ENCODE measurements at places on chromosomes 13 and 19.
A peak's percentile ranks its signal among the peaks of the same experiment; 100 is the strongest.

DNA sequence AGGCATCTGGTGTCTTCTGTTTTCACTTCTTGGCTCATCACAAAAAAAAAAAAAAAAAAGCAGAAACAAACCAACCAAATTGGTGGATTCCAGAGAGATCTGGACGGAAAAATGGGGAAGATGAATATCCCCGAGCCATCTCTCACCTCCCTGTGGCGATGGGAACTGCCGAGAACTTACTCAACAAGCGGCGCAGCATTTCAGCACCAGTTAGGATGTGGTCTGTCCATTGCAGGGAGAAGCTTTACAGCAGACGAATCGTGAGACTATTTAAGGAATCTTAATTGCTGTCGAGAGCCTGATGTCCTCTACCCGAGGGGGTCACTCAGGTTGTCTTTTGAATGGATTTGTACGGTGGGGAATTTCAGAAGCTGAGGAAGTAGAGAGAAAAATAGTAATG lies 17.3 kb upstream of the KDM4B start:
- DNase-seq = no peak

- DNase-seq = no peak
These were observed 6.1 kb upstream of the OXGR1 start for GRCh38 chr13:97000295-97000925.

GRCh38 chr13:55263045-55263444 lies 1877.7 kb upstream of the PRR20A start:
- no peak for DNase-seq

GRCh38 chr19:35740108-35740422 lies 2.2 kb downstream of the IGFLR1 start:
- DNase-seq = no peak

- DNase-seq = no peak
These were observed 205.4 kb downstream of the SHISA2 start for GRCh38 chr13:25846222-25846984.

- DNase-seq = no peak
These were observed 144.4 kb downstream of the ZNF675 start for GRCh38 chr19:23542562-23542961.

- DNase-seq = no peak
These were observed 191.4 kb downstream of the POSTN start for GRCh38 chr13:37407156-37407555.

- DNase-seq = no peak
These were observed 42.4 kb downstream of the UQCRFS1 start for GRCh38 chr19:29170554-29170953.

- DNase-seq = no peak
These were observed 181.5 kb downstream of the DNAJC3 start for GRCh38 chr13:95858286-95859075.

DNA sequence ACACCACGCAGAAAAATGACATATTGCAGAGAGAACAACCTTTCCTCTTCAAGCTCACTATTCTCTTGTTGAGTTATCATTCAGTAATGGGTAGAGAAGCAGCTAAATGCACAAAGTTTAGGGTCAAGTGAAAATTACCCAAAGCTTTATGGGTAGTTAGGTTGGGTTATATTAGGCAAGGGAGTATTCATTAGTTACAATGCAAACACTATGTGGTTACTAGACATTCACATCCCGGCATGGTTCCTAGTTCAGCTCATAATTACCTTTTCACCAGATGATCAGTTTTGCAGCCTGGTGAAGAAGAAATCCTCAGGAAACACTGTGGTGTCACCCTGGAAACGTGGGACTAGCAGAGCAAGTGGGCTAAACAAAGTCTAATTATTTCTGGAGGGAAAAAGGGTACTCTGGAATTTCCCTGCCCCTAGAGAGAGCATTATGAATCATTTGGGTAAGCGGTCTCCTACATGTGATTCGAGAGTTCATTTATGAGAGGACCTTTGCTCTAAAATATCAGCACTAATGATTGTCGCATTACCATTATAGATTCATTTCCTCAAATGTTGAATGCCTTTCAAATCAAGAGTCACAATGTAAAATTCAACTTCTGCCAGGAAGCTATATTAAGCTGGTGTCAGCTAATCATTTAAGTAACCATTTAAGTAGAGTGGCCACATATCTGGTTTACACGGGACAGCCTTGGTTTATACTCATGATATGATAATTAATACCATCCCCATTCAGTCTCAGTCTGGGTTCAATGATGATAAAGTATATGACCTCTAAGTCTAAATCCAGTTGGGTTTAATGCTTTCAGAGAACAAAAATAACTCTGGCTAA lies 1208.0 kb downstream of the DIAPH3 start:
- DNase-seq = no peak

DNA sequence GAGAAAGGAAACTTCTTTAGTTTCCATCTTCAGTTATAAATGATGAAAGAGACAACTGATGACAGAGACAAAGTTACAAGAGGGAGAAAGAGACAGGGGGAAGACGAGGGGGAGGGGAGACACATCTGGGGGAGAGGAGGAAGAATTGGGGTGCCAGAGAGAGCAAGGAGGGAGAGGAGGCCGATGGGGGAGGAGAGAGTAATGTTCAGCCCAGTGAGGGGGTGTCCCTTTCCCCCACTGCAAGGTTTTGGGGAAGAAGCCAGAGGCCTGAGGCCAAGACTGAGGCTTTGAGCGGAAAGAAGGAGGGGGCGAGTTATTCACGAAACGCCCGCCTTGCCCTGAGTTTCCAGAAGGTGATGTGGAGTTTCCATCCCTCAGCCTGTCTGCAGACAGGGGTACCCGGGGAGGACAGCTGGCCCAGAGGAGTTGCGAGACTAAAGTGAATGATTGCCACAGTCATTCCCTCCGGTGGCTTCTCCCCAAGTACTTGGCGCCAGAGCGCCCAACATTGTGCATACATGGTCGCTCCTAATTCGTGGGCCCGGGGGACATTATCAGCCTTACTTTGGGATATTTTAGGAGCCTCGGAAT lies 558 bp upstream of the PPAN start:
- no peak for DNase-seq

- DNase-seq = no peak
These were observed 86.3 kb downstream of the RNASEH2B start for GRCh38 chr13:50995854-50996253.

DNA sequence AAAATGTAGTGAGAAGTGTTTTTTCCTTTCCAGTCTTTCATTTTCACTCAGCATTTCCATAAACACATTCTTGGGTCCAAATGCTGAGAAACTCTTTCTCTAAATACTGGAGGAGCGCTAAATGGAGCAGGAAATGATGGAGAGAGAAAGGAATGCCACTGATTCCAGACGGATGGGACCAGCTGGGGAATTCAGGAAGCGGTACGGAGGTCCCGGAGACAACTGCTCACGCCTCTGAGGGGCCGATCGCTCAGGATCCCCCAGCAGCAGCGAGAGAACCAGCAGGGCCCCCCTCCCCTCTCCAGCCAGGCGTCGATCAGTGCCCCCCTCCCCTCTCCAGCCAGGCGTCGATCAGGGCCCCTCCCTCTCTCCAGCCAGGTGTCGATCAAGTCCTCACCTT lies 13.2 kb downstream of the RASA3 start:
- DNase-seq = peak; percentile 43

- DNase-seq = no peak
These were observed 11.5 kb downstream of the S1PR2 start for GRCh38 chr19:10219678-10220077.

GRCh38 chr13:110486061-110486715 lies 75.3 kb downstream of the RAB20 start:
- no peak for DNase-seq

- DNase-seq = no peak
These were observed 120.0 kb downstream of the CYSLTR2 start for GRCh38 chr13:48773531-48774275.

DNA sequence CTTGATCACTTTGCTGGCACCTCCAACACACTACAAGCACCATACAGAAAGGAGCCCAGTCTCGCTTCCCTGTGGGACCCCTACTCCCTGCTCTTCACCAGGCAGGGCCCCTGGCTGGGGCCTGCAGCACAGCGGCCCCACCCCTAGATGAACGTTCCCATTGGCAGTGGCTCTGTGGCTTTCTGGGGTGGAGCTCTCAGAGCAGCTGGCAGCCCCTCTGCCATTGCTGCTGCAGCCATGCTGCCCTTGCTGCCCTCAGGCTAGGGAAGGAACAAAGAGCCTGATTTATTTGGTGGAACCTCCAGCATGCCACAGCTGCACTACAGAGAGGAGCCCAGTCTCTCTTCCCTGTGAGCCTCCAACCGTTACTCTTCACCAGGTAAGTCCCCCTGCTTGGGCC lies 5.8 kb downstream of the SIGLEC6 start:
- DNase-seq = no peak

DNA sequence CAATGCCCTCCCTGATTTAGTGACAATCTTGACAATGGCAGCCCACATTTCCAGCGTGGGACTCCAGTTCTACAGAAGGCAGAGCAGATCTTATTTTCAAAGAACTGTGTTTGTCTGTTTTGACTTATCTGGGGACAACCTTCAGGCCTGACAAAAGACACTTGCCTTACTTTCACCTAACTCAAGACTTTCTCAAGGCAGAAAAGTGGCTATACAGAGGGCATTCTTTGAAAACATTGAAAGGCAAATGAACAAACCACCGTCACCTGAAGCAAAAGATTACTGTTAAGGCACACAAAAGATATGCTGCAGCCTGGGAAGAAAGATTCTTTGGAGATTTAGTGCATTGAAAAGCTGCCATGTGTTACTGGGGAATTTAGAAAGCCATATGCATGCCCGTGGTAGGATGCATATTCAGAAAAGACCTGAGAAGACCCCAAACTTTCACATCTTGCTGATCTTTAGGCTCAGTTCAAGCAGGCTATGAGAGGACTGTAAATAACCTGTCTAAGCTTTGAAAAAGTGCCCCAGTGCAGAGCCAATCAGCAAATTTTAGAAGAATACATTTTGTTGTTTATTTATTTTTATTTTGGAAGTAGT lies 82.8 kb downstream of the TSC22D1 start:
- no peak for DNase-seq

DNA sequence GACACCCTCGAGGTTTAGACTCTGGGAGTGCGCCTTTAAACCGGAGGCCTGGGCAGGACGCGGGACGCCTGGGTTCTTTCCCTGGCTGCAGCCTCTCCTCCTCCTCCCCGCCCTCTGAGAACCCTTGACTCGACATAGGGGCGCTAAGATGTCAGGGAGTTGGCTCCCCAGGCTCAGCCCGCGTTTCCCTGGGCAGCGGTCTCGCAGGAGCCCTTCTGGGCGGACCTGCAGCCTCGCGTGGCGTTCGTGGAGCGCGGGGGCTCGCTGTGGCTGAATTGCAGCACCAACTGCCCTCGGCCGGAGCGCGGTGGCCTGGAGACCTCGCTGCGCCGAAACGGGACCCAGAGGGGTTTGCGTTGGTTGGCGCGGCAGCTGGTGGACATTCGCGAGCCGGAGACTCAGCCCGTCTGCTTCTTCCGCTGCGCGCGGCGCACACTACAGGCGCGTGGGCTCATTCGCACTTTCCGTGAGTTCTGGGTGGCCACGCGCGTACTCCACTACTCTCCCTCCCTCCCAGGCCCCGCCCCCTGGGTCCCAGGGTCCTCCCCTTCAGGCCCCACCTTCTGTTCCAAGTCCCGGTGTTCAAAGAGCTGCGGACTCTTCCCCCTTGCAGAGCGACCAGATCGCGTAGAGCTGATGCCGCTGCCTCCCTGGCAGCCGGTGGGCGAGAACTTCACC lies 1.3 kb downstream of the ICAM5 start:
- DNase-seq = peak; percentile 79

DNA sequence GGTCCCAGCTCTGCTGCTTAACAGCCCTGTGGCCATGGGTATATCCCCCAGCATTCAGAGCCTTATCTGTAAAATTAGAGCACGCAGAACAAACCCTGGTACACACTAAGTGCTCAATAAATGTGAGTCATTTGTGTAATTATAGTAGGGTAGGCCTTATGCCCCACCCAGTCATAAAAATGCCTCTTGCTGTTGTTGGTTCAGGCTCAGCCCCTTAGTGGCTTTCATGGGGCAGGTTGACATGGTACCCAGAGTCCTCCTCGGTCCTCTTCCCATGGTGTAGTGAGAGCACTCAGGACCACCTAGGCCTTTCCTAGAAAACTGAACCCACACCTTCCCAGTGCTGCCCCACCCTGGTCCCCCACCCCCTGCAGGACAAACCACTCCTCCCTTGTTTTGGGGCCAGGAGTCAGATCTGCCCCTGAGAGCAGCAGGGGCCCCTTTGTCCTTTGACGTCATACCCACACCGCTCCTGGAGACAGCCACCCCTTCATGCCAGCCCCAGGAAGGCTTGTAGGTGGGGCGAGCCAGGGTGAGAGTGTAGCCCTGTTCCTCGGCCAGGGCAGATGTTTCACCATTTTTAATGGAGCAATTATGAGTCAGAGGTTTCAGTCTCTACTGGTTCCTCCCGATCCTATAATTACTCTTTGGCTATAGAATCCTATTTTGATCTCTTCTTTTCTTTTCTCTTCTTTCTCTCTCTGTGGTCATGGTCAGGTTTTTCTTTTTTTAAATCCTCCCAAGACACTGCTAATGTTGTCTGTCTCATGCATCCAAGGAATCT lies 36.8 kb downstream of the ACTN4 start:
- peak; percentile 61 for DNase-seq

DNA sequence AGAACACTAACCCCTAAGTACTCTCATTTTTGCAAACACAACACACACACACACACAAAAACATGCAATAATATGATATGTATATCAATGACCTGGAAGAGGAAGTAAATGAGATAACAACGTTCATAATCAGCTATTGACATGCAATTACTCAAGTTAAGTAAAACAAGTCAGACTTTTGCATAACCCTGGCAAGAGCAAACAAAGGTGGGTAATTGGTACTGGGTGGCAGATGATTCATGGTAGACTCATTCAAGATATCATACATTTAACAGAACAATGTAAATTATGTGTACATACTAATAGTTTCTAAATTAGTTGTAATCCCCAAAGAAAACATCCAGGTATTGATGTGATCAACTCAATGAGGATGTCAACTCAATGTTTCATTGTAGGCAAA lies 508.8 kb downstream of the DACH1 start:
- no peak for DNase-seq
